ENCODE measurements at places on chromosomes 6 and 20.

- DNase-seq = peak; percentile 11
These were observed 74.9 kb downstream of the FOXO3 start for GRCh38 chr6:108635505-108636226.

DNA sequence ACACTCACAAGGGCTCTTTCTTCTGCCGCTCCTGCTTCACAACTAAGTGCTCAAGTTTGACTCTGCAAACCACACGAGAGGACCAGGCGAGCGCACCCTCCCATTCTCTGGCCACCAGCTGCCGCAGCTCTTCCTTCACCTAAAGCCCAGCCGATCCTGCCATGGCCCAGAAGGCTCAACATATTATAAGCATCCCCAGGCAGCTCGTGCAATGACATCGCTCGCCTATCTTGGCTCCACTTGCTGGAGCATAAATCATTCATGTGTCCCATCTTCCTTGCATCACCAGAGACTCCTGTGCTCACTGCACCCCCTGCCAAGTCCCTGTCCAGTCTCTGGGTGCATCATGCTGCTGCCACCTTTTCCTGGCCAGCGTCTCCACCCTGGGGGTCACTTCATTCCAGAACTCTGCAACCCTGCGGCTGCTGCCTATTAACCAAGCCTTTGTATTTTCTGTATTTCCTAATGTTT, 59.0 kb downstream of the PSMG4 start:
- no peak for DNase-seq

DNA sequence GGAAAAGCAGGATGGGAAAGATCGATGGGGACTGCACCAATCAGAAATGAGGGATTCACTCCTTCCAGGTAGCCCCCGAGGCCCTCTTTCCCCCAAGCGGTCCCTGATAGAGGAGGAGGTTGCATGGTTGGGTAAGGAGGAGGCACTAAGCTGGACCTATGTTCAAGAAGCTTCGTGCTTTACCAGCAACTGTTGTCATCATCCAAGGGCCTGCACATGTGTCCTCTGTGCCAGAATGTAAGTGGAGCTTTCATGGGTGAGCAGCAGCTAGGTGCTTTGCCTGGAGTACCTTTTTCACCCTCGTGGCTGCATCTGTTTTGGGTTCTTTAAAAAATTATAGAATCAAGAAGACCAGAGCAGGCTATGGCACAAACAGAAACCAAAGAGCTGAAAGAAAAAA, 54.0 kb downstream of the GMPR start:
- no peak for DNase-seq

GRCh38 chr6:64672131-64672530, 1034.9 kb downstream of the EYS start:
- no peak for DNase-seq

GRCh38 chr20:57106030-57106682, 160.3 kb downstream of the BMP7 start:
- DNase-seq = no peak

DNA sequence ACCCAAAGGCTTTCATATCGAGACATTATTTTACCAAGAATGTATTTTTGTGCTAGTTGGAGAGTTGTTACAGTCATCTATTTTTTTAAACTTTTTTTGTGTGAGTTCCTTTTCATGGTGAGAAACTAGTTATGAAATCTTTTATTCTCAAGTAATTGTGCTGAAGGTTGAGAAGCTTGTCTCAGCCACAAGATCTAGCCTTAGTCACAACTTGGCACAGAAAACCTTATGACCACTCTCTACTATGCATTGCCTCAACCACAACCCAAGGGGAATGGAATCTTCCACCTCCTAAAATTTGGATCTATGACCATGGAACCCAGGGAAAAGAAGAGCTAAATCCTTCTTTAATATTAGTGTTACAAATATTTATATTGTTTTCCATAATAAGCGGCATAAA, 58.5 kb downstream of the HS3ST5 start:
- DNase-seq = no peak

DNA sequence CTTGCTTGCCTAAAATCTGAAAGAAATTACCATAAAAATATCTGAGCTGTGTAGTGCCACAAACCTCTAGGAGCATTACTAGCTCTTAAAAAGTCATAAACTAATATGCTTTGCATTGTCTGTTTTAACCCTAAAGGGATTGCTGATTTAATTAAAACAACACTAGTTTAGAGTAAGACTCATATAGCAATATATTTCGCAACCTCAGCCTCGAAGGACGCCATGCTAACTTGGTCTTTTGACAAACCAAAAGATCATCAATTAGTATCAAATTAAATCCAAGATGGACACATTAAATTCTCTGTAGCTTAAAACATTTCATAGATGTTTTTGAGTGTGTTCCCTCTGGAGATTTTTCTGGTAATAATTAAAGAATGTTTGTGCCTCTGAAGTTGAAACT, 74.8 kb upstream of the KCNQ5 start:
- no peak for DNase-seq

DNA sequence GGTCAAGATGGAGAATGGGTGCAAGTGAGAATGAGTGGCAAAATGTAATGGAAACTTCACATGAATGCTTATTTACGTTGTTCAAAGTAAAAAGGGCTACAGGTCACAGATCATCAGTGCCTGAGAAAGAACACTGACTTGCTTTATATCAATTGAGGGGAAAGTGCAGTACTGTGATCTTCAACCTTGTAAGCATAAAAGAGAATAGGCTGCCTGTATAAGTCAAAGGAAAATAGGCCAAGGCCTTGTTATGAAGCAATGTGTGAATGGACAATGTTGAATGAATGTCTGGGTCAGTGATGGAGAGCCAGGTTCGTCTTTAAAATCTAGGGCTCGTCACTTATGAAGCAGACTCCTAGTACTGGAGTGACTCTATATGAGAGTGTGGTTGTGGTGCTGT, 158.6 kb upstream of the NT5E start:
- no peak for DNase-seq

- DNase-seq = no peak
These were observed 17.5 kb downstream of the L3MBTL1 start for GRCh38 chr20:43525021-43525420.

GRCh38 chr6:34986845-34987246, 97.8 kb downstream of the ANKS1A start:
- DNase-seq = peak; percentile 46

GRCh38 chr6:96391776-96392360, 129.7 kb upstream of the UFL1 start:
- no peak for DNase-seq

- DNase-seq = no peak
These were observed 47.9 kb downstream of the GNAS start for GRCh38 chr20:58900397-58900796.

- no peak for DNase-seq
These were observed 120.5 kb downstream of the HIVEP1 start for GRCh38 chr6:12132351-12133222.

DNA sequence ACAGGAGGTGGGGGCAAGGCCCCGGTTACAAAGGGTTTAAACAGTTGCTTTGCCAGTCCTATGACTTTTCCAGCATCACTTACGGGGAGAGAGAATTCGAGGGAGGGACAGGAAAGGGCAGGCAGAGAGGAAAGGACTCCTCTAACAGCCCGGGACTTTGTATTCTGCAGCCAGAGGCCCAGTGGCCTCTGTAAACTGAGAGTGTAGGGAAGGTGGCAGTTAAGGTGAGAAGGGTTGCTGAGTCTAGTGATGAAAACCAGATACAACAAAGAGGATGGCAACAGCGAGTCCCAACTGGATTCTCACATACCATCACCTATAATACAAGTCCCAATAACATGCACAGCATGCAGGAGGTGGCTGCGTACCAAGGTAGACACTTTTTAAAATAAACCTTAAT, 13.5 kb downstream of the PLAGL2 start:
- no peak for DNase-seq

DNA sequence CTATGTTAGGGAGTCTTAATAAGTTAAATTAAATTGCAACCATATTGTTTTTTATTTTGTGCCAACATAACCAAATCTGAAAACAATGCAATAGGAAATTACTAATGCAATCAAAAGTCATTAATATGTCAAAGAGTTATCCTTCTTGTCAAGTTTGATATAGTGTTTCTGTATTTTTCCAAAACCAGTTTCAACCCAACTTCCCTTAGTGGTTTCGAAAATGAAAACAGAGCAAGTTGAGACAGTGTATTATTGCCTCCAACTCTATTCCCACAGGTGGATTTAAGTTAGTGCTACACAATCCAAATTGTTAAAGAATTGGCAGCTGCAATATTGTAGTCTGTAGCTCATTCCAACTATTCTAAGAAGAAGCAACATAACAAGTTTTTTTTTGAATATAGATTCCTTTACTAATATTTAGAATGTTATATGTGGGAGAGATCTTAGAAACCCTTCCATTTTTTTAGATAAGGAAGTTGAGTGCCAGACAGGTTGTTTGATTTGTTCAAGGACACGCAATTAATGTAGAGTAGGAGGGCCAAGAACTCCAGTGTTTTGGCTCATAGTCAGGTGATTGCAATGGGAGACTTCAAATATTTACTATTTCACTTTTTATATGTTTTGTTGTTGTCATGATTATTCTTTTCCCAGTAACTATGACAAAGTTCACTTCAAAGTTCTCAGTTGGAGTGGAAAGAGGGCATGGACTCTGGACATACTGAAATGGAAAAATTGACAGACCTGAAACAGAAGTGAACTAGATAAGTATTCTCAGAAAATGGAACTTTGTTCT, 282.4 kb upstream of the HSF2 start:
- no peak for DNase-seq

GRCh38 chr6:10719296-10719963, 3.4 kb upstream of the TMEM14C start:
- no peak for DNase-seq

- no peak for DNase-seq
These were observed 9.1 kb upstream of the TAGAP start for GRCh38 chr6:159053781-159054398.

GRCh38 chr6:123551939-123552707, 84.6 kb downstream of the TRDN start:
- DNase-seq = no peak

GRCh38 chr6:146928503-146928902, 275.7 kb upstream of the STXBP5 start:
- DNase-seq = no peak

DNA sequence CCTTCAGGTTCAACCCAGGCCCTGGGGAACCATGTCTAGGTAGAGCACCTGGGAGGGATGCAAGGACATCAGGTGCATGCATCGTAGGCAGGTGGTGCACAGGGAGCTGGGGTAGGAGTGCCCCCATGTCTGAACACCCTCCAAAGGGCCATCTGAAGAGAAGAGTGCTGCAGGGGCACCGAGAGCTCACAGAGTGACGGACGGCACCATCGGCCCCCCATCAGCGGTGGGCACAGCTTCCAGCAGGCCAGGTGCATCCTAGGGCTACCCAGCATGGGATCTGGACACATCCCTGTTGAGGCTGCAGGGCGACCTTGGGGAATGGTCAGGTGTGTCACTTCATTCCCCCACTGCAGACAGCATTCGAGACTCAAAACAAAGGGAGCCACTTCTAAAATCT, 138.3 kb upstream of the CDH4 start:
- DNase-seq = no peak

DNA sequence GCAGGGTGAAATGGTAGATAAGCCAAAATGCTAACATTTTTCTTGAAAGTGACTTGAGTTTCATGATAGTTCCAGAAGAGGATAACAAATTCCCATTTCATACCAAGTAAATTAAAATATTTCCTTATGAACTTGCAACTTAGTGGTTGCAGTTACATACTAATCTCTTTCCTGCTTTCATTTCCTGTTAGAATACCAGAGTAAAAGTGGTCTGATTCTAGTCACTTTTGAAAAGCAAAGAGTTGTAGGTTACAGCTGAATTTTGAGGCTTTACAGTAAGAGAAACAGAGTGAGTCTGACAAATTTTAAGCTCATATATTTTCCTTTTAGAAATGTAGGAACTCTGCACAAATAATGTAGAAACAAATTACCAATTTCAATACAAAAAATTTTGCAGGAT, 117.4 kb downstream of the ZFAND3 start:
- DNase-seq = no peak

DNA sequence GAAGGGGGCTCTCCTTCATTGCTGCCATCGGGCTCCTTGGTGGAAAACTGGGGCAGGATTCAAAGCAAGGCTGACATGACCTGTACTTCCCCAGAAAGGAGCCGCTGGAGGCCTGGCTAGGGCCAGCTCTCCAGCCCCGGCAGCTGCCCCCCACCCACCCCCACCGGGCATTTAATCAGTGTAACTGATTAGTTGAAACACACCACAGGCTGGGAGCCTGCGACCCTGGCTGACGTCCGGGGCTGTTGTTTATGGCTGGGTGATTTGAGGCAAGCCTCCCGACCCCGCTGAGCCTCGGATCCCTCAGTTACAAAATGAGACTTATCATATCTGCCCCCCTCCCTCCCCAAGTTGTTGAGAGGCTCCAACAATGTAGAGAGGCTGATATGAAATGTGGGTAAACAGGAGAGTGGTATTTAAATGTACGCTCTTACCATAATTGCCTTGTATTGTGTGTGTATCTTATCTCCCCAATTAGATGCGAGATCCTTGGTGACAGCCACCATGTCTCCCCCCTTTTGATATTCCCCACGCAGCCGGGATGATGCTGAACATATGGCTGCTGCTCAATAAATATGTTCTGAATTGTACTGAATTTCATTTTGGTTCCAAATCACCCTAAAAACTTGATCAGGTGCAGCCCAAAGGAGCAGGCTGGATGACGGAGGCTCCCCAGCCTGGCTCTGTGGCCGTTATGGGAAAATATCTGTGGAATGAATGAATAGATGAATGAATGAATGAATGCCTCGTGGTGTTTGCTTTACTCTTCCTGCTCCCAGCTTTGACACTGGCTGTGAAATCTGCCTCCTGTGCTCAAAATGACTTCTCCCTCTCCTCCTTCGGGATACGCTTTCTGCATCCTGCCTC, 31.8 kb upstream of the APCDD1L start:
- no peak for DNase-seq

DNA sequence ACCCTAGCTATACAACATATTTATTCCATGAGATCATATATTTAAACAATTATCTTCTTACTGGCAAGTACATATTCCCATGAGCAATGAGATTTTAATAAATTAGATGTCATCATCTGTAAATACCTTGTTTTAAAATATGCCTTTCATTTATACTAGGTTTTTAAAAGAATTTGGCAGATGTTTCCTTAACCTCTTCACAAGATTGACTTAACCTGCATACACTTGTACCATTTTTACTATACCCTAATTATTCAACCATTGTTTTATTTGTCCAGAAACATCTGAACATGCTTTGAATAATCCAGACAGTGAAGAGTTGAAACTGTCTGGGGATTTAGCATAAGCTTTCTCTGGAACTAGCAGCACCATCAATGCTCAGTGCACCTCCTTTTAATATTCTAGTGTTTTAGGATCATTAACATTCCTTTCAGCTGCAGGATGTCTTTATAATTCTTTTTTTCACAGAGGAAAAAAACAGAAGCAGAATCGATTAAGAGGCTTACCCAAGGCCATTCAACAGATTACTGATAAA, 188.0 kb upstream of the TENT5A start:
- DNase-seq = no peak

GRCh38 chr6:93341900-93342613, 77.3 kb downstream of the EPHA7 start:
- DNase-seq = no peak

- DNase-seq = peak; percentile 23
These were observed 38.1 kb upstream of the NOX3 start for GRCh38 chr6:155493694-155494143.

Data from stimulated activated CD4-positive, alpha-beta T cell treated with anti-CD3 and anti-CD28 coated beads, Interleukin-4, amount 100 ng/mL, for 48 hours (primary cell).